Heart right ventricle (tissue), 16 donors: ENCODE measurements at places on chromosomes 4 and X.
A peak's percentile ranks its signal among the peaks of the same experiment; 100 is the strongest.

DNA sequence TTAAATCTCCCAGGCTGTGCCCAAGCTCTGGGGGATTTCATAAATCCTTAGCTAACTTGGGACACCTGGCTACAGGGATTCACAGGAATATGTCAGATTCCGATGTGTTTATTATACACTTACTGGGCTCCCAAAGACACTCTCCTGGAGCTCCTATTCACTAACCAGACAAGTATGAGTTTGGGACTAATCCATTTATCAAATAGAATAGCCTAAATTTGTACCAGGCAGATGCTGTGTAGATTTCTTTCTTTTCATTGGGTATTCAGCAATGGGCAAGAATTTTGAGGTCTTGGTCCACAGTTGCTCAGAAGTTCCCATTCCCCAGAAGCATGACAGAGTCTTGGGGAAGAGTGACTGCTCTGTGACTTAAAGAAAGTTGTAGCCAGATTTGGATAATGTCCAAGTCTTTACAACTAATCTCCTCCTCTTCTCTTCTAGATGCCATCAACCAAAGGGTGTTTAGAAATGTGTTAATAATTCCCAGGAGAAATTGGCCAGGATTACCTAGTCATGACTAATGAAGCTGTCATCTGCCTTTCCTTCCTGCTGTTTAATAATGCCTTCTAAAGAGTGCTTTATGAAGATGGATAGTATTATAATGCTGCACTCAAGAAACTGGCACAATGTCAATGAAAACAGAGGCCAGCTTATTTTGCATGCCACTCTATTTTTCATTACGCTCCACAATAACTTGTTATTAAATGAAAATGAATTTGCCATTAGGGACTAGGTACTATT is 120.9 kb downstream of the CHIC2 start:
- DNase-seq: no peak

DNA sequence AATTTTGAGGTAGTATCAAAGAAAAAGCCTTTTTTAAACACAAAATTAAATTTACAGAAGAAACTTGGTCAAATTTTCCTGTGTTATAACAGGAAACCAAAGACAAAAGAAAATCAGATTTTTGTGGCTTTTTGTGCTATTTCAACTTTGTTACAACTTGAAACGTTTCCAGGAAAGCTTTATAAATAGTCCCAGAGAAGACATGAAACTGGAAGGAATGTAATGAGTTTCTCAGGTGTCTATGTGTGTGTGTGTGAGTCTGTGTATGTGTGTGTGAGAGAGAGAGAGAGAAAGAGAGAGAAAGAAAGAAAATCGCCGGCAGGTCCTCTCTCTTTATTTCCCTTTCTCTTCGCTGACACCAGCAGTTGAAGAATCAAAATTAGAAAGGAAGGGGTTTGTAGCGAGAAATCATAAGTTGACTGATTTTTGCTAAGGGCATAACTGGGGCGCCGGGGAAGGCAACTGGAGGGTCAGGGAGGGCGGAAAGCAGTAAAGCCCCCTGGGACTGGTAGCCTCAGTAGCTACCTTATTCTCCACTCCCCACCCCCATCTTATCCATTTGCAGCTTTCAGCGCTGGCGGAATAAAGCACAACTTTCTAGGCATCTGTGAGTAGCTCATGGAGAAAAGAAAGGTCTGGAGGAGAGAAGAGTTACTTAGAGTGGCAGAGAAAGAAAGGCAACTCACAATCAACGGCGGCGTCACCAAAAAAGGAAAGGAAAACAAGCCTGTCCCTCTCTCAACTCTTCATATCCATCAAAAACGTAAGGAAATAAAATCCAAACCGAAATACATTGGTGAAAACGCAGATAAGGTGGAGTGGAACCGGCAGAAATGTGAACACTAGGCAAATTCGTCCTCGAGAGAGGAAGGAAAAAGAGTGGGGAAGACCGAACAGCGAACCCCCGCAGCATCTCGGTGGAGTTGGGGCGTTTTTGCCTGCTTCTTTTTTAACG is 1.3 kb downstream of the TMEM47 start:
- peak; percentile 8 for DNase-seq

- DNase-seq: no peak
Observed at GRCh38 chr4:121076416-121076815, 4.1 kb upstream of the NDNF start.

GRCh38 chr4:7886007-7886973 is 53.4 kb downstream of the AFAP1 start:
- no peak for DNase-seq

DNA sequence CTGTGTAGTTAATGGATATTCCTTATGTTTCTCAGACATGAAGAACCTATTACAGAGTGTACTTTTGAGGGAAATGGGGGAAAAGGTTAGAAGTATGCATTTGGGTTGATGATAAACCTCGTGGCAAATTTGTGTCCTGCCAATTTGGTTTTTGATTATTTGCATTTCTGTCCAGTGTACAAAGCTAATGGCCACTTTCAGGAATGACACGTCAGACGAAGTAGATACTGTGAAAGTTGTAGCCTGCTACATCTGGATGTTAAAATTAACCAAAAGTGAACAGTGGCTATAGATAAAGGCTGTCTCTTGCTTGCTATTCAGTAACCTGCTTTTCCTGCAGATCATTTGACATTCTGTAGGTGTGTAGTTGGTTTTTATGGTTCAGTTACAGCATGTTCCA is 1.0 kb downstream of the PRDX4 start:
- DNase-seq: no peak

GRCh38 chrX:118614150-118614549 is 113.3 kb upstream of the IL13RA1 start:
- no peak for DNase-seq

- DNase-seq: no peak
Observed at GRCh38 chr4:39450618-39451017, 8.1 kb downstream of the RPL9 start.

DNA sequence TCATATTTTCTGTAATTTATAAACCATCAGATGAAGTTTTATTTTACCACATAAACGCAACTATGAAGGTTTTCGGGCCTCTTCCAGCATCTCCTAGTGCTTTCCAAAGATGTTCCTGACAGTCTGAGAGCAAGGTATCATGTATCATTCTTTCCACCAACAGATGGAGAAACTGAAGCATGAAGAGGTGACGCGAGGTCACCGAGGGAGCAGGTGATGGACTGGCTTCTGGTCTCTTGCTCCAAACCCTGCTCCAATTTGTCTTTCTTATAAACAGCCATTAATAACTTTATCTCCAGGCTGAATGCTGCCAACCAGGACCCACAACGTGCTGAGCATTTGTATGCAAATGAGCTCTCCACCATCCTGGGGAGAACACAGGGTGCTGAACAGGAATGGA is 86.3 kb upstream of the MAML3 start:
- no peak for DNase-seq

DNA sequence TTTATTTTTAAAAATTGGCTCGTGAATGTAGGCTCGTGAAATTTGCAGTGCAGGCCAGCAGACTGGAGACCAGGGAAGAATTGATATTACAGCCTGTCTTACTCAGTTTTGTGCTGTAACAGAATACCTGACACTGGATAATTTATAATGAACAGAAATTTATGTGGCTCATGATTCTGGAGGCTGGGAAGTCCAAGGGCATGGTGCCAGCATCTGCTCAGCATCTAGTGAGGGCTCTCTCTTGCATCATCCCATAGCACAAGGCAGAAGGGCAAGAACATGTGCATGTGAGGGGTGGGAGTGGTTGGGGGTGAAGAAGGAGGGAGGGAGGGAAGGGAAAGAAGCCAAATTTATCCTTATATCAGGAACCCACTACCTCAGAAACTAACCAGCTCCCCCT is 13.7 kb upstream of the CLTRN start:
- no peak for DNase-seq

GRCh38 chr4:65014078-65014477 is 604.8 kb upstream of the TECRL start:
- DNase-seq: no peak

GRCh38 chr4:184664445-184665210 is 15.1 kb downstream of the PRIMPOL start:
- DNase-seq: no peak

DNA sequence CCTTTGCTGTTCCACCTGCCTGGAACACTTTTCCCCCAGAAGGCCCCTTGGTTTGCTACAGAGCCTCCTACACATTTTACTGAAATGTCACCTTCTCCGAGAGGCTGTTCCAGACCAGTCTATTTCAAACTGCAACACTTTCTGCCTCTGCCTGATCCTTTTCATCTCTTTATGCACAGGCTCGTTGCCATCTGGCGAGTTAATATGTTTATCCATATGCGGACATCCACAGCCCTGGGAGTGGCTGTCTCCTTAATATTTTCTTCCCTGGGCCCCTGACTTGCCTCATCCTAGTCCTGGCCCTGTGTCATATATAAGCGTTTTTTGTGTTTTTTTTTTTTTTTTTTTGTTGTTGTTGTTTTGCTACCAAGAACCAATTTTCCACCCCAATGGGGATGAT is 65.2 kb upstream of the PHKA2 start:
- DNase-seq: no peak

GRCh38 chr4:142331132-142331531 is 515.0 kb downstream of the INPP4B start:
- peak; percentile 16 for DNase-seq

- no peak for DNase-seq
Observed at GRCh38 chr4:16192057-16192456, 34.2 kb downstream of the TAPT1 start.

DNA sequence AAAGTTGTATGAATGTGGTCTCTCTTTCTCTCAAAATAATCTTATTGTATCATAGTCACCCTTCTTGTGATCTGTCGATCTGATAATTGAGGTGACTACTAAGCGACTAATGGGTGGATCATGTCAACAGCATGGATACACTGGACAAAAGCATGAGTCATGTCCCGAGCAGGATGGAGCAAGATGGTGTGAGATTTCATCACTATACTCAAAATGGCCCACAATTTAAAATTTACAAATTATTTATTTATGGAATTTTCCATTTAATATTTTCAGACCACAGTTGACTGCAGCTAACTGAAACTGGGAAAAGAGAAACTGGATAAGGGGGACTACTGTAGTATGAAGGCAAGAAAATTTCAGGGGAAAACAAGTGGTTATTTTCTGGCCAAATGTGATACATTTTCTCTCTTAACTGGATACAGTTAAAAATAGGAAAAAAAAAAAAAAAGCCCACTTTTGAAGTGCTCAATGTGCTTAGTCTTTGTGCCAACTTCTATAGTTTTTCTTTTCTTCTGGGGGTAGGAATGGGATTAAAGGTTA is 25.3 kb downstream of the FAM241A start:
- no peak for DNase-seq

- no peak for DNase-seq
Observed at GRCh38 chr4:47061435-47061834, 30.1 kb downstream of the GABRB1 start.

GRCh38 chr4:16890651-16891050 is 7.8 kb downstream of the LDB2 start:
- DNase-seq: no peak

GRCh38 chr4:153318696-153319320 is 25.7 kb upstream of the MND1 start:
- no peak for DNase-seq

DNA sequence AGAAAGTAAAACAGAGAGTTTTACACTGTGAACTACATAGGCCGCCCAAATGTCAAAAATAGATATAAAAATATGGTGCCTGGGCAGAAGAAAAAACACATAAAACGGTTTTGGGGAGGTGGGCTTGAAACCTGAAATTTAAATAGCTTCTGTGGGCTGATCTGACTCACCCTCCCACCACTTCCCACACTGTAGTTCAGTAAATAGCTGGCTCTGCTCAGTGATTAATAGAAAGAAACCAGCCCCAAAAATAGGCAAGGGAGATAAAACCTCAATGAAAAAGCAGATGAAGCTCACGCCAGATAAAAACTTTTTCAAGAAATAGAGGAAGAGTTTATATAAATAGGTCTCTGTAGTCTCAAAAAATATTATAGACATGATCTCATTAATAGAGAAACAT is 13.2 kb upstream of the COX7B2 start:
- DNase-seq: no peak

DNA sequence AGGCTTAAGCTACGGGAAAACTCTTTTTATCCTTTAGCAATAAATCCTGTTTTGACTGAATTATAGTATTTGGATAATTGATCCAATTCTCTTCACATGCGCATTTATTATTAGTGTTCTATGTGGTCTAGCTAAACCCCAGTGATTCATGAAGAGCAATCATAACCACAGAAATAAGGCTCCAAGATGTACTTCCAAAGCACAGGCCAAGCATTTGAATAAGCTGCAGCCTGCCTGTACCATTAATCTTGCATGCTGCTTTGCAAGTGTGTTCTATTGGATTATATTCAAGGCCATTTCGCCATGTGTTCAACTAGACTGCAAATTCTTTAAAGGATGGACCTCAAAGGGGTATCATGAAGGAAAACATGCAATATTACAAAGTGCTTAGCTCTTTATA is 385.2 kb upstream of the FAT1 start:
- DNase-seq: no peak

GRCh38 chr4:155353923-155354540 is 22.7 kb downstream of the MAP9 start:
- peak; percentile 64 for DNase-seq

- no peak for DNase-seq
Observed at GRCh38 chr4:139619644-139620043, 46.0 kb upstream of the MGST2 start.

DNA sequence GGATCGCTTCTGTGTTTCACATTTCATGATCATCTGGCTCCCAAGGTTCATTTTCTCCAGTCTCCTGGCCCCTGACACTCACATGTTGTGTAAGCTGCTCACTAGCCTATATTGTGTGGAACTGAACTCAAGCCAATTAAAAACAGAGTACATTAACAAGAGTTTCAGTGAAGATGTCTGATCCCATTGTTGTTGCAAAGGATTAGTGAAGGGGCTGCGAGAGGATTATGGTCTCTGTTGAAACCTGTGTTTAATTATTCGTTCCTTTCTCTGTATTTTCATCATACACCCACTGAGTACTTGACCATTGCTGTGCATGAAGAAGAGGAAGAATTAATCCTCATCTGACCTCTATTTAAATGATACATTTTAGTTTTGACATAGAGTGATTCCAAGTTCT is 54.7 kb downstream of the AFF2 start:
- no peak for DNase-seq
